Panc1 (cell line): ENCODE measurements at places on chromosomes 7 and 10. TPM values are rescaled to one million over a fixed set of nuclear protein-coding genes. Genes with fewer than 3 reads are reported as not detected.
A peak's percentile ranks its signal among the peaks of the same experiment; 100 is the strongest.

DNA sequence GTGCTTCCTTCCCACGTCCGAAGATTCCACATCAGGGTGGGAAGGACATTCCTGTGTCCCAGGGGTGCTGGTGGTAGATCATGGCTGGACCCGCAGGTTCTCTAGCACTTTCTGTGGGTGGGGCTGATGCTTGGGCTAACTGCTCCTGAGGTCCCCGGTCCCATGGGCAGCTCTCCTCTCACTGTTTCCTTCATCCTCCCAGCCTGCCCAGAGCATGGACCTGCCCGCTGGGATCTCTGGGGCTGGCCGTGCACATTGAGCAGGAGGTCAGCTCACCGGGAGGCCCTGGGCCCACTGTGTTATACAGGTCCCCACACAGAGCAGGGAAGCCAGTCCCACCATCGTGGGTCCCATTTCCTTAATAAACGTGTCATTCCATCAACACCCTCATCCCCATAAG lies 502.3 kb downstream of the TCERG1L start:
- no peak for DNase-seq

DNA sequence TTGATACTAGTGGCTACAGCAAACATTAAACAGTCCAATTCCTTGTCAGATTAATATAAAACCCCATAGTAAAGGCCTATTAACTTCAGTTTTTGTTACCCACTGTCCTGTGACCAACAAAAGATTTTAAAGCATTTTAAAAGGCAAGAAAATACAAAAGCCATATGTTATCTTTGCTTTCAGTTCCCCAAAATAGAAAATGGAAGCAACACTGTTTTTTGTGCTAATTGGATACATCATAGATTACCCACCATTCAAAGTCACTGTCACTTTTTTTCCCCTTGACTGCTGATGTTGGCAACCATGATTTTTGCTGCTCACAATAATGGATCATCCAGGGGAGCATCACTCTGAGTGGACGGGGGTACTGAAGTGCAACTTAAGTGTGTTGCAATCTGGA lies 52.4 kb upstream of the TMEM140 start:
- DNase-seq: no peak

DNA sequence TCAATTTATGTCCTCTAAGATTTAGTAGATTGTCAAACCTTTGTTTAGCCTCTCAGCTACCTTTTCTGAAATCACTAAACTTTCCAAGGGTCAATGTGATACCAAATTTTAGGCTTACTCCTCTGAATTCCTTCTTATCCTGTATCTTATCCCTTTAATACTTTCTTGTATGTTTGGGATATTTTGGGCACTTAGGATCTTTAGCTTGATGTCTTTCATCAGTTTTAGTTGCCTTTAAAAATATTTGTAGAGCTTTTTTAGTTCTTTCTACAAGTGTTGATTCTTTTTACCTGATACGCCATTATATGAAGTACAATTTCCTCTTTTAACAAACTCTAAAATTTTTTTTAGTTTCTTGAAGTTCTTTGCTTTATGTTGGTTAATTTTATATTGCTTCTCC lies 30.7 kb upstream of the HDAC9 start:
- no peak for DNase-seq

DNA sequence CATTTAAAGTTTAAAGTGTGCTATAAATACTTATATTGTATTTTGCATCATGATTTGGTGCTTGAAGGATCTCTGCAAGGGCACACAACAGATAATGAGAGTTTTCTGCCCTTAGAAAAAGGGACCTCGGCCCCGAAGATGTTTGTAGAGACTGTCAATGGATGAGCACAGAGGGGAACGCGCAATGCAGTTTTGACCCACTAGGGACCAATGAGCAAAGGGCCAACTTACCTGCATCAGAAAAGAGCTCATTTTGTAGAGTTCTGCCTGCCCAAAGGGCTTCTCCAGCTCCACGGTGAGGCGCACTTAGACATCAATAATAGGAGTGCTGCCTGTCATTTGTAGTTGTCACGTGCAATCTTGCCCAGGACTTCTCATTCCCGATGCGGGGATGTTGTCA lies 91.1 kb downstream of the BUB3 start:
- no peak for DNase-seq

GRCh38 chr7:69457595-69458504 lies 140.4 kb upstream of the AUTS2 start:
- no peak for DNase-seq

GRCh38 chr7:78852951-78853350 lies 600.5 kb downstream of the MAGI2 start:
- no peak for DNase-seq

DNA sequence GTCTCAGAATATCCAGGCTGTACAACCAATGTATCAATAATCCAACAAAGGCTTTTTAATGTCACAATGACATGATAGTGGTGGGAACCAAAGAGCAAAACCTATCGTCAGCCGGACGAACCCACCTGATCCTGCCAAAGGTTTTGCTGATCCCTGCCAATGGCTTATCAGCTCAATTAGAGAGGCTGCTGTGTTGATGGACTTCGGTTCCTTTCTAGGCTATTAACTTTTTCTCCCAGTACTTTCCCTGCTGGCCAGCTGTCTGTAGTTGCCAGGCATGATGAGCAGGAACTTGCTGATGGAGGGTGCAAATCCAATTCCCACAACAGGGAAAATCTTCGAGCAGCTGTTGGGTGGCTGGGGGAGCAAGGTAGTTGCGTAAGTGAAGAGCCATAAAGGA lies 2.4 kb downstream of the LMOD2 start:
- no peak for DNase-seq

- no peak for DNase-seq
Measured at GRCh38 chr7:81081616-81082015, 162.8 kb upstream of the SEMA3C start.

DNA sequence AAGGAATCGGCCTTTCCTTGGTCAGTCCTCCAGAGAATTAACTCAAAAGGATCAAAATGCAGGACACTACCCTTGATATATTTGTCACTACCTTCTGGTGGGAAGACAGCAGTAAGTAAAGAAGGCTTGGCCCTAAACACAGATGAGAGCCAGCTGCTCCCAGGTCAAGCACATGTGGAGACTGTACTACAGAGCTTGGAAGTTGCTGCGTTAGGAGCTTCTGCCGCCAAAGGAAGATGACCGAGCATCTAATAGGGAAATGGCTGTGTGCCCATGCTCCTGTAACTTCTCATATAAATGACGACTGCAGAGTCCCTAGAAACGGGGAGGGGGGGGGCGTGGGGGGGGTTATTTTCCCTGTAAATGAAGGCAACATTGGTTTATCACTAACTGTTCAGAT lies 59.0 kb downstream of the PODXL start:
- no peak for DNase-seq

DNA sequence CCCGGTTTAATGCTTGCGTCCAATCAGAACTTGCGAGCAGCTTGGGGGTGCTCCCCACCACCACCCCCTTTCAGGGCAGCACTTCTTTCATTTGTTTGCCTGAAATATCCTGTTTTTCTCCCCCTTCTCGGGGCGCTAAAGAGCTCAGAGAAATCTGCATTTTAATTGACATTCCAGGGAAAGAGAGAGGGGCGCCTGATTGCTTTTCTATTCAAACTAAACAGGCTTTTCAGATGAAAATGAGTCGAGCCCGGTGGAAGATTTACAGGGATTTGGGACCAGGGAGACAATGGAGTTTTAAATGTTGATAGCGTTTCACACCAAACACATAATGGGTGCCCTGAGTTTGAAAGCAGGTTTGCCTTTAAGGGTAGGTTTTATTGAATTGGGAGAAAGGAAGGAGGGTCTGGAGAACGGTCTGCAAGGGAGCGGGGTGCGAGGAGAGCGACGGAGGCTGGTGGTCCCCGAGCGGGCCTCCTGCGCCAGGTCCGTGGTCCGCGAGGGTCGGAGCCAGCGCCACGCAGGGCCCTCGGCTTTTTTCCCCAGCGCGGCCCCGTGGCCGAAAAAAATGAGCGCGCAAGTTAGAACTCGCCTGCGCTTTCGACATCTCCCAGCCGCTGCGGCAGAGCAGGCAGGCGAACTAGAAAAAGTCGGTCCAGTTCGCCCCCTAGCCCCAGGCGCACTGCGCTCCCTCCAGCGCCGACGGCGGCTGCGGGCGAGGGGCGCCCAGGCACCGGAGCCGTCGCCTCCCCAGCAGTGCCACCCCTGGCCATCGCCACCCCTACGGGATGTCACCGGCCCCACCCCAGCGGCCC lies 1.3 kb downstream of the FGFR2 start:
- no peak for DNase-seq

DNA sequence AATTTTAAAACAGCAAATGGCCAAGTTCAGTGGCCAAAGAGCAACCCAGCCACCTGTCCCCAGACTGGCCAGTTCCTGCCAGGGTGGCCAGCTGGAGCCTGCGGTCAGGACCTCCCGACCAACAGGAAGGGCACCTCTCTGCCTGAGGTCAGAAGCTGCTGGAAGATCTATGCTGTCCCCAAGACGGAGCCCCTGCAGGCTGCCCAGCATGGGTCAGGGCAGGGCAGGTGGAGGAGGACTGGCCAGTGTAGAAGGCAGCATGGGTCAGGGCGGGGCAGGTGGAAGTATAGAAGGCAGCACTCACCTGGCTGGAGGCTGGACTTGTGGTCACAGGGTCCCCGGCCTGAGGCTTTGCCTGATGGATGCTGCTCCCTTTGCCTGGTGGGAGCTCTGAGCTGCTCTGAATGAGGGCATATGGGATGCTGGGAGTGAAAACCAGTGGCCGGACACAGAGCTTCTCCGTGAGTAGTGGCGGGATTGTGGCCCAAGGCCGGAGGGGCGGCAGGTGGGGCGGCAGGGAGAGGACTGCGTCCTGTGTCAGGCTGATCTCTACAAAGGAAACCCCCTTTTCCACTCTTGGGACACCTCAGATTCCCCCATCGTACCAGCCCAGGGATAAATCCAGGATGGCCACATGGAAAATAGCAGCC lies 229.2 kb downstream of the TCERG1L start:
- DNase-seq: no peak

DNA sequence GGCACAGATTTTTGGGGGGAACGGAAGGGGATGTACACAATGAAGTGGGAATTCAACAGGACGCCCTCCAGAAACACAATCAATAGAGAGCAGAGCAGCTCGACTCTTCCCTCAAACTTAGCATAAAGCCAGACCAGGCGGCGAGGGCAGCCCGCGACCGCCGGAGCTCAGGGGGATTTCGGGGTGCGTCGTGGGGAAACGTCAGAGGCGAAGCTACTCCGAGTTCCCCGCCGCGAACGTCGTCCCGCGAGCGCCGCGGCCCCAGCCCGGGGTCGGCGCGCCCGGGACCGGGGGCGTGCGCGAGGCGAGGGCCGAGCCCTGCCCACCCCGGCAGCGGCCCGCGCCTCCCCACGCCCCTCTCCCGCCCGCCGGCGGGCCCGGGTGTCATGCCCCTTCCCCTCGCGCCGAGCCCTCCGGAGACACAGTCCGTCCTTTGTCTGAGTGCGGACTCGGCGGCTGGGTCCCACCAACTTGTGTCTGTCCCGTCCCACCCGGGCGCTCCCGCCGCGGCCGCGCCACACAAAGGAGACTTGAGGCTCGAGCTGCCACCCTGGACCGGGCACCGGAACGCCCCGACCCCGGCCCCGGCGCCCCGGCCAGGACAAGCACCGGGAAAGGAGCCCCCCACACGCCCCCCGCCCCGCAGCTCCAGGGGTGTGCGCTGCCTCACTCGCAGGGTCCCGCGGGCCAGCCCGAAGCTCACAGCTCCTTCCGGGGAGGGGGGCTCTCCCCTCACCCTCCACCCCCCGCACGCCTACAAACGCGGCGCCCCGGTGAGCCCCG lies 634 bp downstream of the EZH2 start:
- peak; percentile 4 for DNase-seq

- peak; percentile 91 for DNase-seq
Measured at GRCh38 chr7:116522247-116522646, 2.6 kb upstream of the CAV1 start.

GRCh38 chr7:66083677-66084076 lies 8.1 kb downstream of the ASL start:
- no peak for DNase-seq

- no peak for DNase-seq
Measured at GRCh38 chr7:13682626-13683025, 306.8 kb downstream of the ETV1 start.

- DNase-seq: no peak
Measured at GRCh38 chr10:124902462-124902861, 39.5 kb upstream of the ZRANB1 start.

DNA sequence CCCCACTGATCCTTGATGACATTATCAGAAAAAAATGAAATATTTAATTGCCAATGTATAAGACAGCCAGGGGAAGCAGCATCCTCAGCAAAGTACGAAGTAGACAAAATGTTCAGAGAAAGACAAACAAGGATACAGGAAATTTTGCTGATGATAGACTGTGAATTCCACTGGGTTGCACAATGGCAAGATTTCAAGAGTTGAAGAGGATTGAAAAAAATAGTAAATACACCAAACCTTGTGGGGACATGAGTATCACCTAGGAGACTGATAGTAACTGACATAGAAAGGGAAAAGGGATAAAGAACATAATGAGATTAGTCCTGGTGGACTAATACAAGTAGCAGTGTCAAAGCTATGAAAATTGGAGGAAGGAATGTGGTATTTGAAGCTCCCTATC lies 16.5 kb downstream of the CNOT4 start:
- no peak for DNase-seq

DNA sequence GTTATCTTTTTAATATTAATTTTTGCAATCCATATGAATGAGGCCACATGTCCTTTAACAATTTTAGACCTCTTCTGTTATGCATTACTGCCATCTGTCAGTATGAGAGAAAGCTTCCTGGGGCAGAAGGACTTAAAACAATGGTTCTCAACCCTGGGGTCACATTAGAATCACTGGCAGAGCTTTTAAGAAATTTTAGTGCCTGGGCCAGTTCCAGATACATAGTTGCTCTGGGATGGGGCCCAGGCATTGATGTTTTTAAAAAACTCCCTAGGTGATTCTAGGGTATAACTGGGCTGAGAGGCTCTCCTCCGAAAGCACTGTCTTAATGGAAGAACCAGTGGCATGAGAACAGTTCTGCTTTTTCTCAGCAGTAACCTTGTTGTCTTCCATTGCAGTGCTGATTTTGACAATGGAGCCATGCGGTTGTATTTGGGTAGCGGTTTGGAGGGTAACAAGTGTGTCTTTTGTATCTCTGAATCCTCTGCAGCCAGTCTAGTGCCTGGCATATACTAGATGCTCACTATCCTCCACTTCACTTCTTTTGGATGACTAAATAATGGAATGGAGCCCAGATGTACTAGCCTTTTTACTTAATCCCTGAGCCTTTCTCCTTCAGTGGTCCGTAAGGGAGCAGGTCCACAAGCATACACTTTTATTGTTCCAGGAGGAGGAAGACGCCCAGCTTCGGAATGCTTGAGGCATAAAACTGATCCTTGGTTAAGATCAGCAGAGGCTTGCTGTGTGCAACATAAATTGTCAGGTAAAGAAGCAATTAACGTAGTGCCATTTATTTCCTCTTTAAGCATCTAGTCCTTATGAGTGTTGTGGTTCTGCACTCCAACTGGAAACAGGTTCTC lies 227.1 kb downstream of the AUTS2 start:
- no peak for DNase-seq

- DNase-seq: no peak
Measured at GRCh38 chr10:16741540-16741939, 75.7 kb downstream of the RSU1 start.

GRCh38 chr7:51366172-51366728 lies 49.6 kb upstream of the COBL start:
- DNase-seq: no peak

Gene ACSM6
- total RNA-seq: not detected

Gene NPC1L1
- total RNA-seq: not detected

Gene RAB19
- 0.92 TPM for total RNA-seq

Gene ACSL5
- total RNA-seq: 2.4 TPM

Gene HNRNPH3
- 143 TPM for total RNA-seq

Gene EZH2
- 38.3 TPM for total RNA-seq

Gene HKDC1
- total RNA-seq: 1.1 TPM

Gene CTNNA3
- total RNA-seq: 0.85 TPM

Gene ASAH2B
- 3.3 TPM for total RNA-seq
